ENCODE measurements at places on chromosomes 7 and 10.

GRCh38 chr10:34859170-34859569 lies 44.1 kb upstream of the PARD3 start:
- DNase-seq: no peak

- no peak for DNase-seq
Measured at GRCh38 chr10:118918587-118918986, 110.9 kb upstream of the NANOS1 start.

DNA sequence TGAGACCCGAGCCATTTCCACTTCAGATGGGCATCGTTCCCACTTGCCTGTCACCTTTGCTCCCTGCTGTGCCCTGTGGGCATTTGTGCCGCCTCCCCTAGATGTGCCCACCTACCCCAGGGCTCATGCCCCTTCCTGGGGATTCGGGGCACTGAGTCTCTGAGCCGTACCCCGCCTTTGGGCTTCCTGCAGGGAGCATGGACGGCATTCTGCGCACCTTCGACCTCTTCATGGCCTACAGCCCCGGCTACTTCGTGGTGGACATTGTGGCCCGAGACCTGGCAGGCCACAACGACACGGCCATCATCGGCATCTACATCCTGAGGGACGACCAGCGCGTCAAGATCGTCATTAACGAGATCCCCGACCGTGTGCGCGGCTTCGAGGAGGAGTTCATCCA lies 36.3 kb upstream of the VSIR start:
- no peak for DNase-seq

GRCh38 chr10:79982861-79983260 lies 34.0 kb upstream of the SFTPD start:
- DNase-seq: no peak

- no peak for DNase-seq
Measured at GRCh38 chr10:3829156-3830050, 44.4 kb upstream of the KLF6 start.

DNA sequence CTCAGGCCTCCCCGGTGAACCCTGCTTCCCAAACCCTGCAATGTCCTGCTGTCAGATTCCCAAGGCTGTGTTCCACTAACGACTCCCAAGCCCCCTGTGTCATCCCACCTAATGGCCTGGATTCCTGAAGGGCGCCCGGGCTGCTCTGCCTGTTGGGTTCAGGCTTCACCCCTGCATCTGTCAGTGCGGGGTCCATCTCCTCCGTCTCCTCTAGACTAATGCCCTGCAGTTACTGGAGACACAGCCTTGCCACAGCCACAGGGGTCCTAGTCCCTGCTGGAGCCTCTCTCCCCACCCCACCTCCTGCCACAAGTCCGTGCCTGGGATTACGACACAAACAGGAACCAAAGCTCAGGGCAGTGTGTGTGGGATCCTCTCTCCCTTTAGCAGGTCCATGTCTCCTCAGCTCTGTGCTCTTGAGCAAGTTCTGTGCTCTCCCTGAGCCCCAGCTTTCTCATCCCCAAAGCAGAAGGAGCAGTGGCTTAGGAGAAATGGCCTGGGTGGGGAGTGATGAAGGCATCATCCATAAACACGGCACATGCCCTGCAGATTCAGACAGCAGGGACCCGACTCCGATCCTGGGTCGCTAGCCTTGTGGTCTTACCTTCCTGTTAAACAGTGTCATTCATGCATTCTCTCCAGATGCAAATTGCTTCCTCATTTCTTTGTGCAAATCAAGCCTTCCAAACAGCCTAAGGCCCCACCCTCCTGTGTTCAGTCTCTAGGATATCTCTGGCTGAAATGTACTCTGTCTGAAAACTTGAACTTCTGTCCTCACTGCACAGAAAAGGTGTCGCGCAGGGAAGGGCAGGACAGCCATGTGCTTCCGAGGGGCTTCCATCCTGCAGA lies 8.2 kb upstream of the RBP3 start:
- DNase-seq: no peak

GRCh38 chr10:36534471-36535002 lies 590.9 kb upstream of the ANKRD30A start:
- DNase-seq: no peak

GRCh38 chr10:16776896-16777295 lies 40.3 kb downstream of the RSU1 start:
- no peak for DNase-seq

- no peak for DNase-seq
Measured at GRCh38 chr7:139431010-139431409, 52.5 kb downstream of the KLRG2 start.

DNA sequence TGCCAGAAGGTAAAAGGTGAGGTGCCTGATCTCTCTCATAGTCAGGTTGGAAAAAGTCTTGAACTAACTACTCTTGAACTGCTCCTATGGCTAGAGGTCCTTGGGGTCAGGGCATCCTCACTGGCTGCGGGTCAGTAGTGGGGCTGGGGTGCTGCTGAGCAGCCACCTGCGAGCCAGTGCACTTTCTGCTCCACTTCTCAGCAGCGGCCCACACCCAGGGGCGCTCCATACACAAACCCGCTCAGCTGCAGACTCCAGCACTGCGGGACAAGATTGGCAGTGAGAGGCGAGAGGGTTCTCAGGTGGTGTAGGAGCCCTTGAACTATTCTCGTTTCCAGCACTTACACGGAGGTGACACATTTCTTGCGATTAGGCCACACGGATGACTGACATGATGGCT lies 6.0 kb downstream of the ABCA13 start:
- DNase-seq: no peak

DNA sequence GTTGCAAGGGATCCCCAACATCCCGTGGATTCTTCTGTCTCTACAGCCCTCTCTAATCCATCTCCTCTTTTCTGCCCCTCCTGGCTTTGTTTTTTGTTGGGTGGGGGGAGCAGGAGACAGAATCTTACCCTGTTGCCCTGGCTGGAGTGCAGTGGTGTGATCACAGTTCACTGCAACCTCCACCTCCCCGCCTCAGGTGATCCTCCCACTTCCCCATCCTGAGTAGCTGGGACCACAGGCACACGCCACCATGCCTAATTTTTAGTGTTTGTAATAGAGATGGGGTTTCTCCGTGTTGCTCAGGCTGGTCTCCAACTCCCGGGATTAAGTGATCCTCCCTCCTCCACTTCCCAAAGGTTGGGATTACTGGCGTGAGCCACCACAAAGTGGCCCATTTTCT lies 121.8 kb downstream of the MYL10 start:
- no peak for DNase-seq

GRCh38 chr10:2509081-2509531 lies 558.2 kb upstream of the PFKP start:
- no peak for DNase-seq

- no peak for DNase-seq
Measured at GRCh38 chr7:36852931-36853330, 128.6 kb upstream of the AOAH start.

DNA sequence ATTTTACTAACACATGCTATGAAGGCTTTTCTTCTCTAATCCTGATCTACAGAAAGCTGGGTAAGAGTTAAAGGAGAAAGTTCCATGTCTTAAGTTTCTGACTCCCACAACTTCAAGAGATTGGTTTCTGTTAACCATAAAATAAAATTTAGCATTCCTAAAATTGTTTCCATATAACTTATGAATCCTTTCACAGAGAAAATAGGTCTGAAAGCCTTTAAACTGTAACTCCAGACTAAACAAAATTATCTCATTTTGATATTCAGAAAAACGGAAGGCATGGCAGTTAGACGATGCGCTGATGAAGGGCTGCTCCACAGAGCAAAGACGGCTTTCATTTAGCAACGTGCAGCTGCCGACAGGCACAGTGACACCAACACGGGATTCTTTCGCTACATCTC lies 133.3 kb downstream of the SLC25A13 start:
- no peak for DNase-seq

- DNase-seq: no peak
Measured at GRCh38 chr10:25082276-25083204, 66.1 kb downstream of the THNSL1 start.

DNA sequence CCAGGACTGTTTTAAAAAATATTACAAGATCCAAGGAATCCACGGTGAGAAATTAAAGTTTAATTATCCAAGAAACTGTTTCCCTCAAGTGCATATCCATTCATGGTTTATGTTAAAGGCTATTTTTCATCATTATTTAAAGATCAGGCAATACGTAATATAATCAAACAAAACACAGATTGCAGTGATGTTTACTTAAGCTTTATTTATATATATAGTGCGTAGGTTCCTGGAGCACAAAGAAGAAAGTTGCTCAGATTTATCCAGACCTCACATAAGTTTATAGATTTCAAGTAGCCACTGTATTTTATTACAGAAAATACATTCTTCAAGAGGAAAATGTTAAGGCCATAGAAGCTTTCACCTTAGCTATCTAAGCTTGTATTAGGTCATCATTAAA lies 210.0 kb upstream of the KLF14 start:
- DNase-seq: no peak

DNA sequence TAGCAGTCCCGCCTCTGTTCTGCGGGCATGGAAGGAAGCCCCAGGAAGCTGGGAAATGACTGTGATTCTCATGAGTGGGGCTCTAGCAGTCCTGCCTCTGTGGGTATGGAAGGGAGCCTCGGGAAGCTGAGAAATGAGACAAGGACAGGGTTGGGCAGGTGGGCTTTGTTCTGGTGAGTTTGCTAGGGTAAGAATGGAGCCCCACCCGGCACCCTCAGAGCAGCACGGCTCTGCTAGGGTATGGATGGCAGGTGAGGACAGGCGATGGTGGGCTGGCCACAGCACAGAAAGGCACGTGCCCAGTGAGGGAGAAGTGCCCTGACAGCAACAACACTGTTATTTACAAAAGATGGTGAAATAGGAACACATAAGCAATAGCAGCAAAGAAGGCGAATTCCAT lies 39.6 kb downstream of the SVIL start:
- DNase-seq: no peak

GRCh38 chr10:33365871-33366411 lies 31.5 kb upstream of the NRP1 start:
- no peak for DNase-seq

DNA sequence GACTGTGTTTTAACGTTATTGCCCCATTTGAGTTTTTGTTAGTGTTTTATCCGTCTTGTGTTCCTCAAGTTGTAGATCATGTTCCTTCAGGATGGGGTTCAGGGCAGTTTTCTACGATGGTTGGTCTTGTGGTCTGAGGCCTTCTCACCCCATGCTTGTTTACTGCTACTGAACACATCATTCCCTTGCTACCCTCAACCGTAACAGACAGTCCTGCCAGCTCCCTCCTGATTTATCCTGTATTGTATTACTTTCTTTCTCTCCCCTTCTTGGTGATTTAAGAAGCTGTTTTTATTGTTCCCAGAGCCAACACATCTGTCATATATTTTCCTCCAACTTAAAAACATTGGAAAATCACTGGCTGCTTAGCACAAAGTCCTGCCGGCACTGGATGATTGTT lies 719.8 kb downstream of the INHBA start:
- DNase-seq: no peak

GRCh38 chr7:19464751-19465150 lies 244.1 kb downstream of the POLR1F start:
- DNase-seq: no peak

DNA sequence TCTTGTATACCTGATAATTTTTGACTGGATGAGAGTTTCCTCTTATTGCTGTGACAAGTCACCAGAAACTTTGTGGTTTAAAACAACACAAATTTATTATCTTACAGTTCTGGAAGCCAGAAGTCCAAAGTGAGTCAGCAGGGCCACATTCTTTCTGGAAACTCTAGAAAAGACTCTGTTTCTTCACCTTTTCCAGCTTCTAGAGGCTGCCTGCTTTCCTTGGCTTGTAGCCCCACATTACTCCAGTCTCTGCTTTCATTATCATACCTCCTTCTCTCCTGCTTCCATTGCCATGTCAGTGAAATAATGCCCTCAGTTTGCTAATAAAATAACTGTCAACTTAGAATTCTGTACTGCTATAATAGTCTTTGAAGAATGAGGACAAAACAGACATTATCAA lies 65.3 kb downstream of the VCL start:
- DNase-seq: no peak

GRCh38 chr7:118214051-118214832 lies 10.3 kb upstream of the ANKRD7 start:
- peak; percentile 47 for DNase-seq

GRCh38 chr7:16169537-16169936 lies 251.8 kb downstream of the CRPPA start:
- DNase-seq: no peak

DNA sequence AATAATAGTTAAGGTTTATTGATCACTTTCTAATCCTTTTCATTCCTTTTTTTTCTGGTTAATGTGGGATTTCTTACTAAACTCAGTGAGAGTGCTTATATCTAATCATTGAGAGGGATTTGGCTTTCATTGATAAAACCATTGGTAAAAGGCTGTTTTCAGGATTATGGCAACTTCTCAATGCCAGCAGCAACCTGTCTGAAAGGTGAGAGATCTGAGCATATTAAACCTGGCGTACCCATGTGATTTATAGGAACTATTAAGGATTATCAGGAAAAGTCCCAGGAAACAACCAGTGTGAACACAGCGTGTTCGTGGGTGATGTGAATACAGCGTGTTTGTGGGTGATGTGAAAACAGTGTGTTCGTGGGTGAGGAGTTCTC lies 65.9 kb downstream of the PDIA4 start:
- no peak for DNase-seq

All from stimulated activated CD4-positive, alpha-beta T cell treated with anti-CD3 and anti-CD28 coated beads, TNF-alpha, amount 100 ng/mL, for 24 hours (primary cell).